ENCODE measurements at places on chromosomes 6 and 20. TPM values are rescaled to one million over a fixed set of nuclear protein-coding genes. Genes with fewer than 3 reads are reported as not detected.

NKX2-4 gene
- not detected for total RNA-seq

TENT5A gene
- total RNA-seq: 35.4 TPM

BEND3 gene
- 5.1 TPM for total RNA-seq

MCCD1 gene
- not detected for total RNA-seq

CENPB gene
- 61.9 TPM for total RNA-seq

CFB gene
- total RNA-seq: 85.8 TPM
